ENCODE measurements at places on chromosomes 1 and 21.

DNA sequence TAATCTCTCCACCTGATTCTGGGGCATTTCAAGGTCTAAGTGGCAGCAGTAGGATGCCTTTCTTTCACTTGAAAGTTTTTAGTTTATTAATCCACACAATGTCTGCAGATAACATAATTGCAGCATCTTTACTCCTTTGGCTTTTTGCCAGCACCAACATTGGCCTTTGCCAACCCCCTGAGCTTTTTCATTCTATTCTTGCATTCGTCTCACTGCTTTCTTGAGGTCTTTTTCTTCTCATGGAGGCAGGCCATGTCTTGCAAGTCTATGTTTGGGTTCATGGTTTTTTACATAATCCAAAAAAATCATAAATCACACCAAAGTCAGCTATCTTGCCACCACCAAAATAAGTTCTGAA is 30.4 kb upstream of the COG2 start:
- DNase-seq, result no peak

- DNase-seq, result no peak
Observed at GRCh38 chr1:1130206-1131120, 14.6 kb upstream of the C1orf159 start.

DNA sequence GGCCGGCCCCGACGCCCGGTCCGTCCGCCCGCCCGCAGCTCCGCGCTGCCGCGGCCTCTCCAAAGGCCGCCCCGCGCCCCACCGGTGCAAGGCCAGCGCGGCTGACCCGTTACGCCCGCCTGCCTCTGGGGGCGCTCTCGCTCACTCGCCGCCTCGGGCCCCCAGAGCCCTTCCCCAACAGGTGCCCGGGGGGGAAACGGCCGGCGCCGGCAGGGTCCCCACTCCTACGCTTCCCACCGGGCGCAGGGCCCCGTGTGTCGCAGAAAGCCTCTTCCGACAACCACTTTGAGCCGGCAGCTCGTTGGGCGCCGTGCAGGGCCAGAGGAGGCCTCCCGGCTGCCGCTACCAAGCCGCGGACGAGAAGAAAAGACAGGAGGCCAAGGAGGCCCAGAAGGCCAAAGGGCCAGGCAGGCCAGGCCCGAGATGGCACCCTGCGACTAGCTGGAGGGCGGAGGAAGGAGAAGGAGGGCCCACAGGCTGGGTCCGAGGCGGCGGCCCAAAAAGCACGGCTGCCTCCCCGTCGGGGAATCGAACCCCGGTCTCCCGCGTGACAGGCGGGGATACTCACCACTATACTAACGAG is 64.9 kb upstream of the FCGR2A start:
- DNase-seq, result no peak

DNA sequence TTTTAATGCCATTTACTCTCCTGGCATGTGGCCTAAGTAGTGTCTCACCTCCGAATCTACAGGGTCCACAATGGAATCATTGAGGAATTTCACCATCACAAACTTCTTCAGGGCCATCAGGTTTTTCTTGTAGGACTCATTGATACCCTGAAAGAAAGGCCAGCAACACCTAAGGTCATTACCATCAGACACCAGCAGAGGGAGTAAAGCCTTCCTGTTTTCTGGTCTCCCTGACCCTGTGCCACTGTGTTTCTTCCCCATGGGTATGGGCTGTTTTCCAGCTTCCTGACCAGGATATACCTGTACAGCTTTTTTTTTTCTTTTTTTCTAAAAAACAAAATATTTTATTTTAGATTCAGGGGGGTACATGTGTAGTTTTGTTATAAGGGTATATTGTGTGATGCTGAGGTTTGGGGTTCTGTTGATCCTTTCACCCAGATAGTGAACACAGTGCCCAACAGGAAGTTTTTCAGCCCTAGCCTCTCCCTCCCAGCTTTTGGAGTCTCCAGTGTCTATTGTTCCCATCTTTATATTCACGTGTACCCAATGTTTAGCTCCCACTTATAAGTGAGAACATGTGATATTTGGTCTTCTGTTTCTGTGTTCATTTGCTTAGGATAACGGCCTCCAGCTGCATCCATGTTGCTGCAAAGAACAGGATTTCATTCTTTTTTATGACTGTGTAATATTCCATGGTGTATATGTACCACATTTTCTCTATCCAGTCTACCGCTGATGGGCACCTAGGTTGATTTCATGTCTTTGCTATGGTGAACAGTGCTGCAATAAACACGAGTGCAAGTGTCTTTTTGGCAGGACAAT is 18.3 kb downstream of the PPT1 start:
- peak; percentile 8 for DNase-seq

GRCh38 chr1:154014154-154014907 is 23.8 kb downstream of the RPS27 start:
- DNase-seq, result no peak
